Psoas muscle (tissue), 8 donors: ENCODE measurements at places on chromosomes 12 and 14.
A peak's percentile ranks its signal among the peaks of the same experiment; 100 is the strongest.

DNA sequence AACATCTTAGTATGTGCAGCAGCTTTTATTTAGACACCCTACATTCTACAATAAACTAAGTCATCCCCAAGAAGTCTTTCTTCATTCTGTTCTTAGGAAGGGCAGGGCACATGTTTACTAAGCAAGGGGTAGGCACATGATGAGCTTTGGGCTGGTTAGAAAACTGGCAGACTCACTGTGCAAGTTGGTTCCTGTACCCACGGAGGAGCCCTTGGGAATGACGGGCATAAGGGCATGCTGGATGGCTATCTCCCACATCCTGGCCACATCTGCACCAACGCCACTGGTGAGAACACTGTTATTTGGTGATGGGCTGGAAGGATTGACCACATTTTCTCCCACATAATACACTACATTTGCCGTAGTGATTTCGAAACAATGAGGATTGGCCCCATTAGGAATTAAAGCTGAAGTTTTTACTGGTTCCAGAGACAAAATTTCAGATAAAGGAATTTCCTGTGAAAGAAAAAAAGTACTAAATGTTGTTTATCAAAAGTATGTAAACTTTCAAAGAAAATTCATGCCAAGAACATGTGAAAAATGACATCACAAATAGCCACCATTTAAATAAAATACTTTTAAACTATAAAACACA, 297.0 kb downstream of the PRKD1 start:
- DNase-seq = no peak

DNA sequence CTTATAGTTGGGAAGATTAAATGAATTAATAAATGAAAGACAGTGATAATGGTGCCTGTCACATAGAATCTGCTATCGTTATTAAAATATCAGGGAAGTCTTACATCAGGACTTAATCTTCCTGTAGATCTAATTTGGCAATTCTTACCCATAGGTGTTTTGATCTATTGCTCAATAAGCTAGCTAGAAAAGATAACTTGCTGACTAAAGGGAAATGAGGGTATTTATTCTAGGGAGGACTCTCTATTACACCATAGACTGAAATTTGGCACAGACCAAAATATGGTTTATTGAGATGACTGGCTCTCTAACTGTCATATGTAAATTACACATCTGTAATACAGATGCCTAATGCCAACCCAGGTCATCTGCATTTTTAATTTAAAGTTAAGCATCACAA, 11.5 kb downstream of the HAL start:
- no peak for DNase-seq

DNA sequence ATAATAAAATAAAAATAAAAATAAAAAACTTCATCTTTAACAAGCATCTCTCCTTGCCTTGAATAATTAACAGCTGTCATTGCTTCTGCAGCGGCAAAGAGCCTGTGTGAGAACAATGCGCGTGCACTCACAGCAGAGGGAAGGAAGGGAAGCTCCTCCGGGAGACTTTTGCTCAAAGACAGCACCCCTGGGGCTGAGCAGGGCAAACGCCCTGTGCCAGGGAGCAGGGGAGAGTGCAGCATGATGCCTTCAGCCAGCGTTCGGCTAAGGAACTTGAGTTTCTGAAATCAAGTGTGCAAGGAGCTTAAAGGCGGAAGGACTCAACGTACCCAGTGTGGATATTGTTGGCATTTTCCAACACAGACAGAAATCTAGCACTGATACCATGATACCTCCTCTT, 120.5 kb downstream of the RIMBP2 start:
- no peak for DNase-seq

DNA sequence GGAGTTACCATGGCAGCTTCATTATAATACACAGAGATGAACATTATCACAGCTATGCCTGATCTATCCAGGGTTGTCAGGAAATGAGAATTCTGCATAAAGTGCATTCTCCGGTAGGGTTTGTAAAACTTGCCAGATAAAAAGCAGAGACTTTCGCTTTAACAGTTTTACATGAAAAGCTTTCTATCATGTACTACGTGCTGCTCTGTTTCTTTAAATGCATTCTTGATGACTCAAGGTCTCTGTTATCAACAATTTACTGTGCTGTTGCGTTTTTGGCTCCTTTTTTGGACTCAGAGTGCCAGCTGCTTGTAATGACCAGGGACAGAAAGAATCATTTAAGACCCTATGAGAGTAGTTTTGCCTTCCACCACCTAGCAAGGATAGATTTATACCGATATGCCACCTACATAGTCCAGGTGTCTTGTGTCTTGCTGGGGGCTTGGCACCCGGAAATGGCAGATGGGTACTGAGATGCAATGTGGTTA, 371.2 kb downstream of the BTG1 start:
- no peak for DNase-seq

DNA sequence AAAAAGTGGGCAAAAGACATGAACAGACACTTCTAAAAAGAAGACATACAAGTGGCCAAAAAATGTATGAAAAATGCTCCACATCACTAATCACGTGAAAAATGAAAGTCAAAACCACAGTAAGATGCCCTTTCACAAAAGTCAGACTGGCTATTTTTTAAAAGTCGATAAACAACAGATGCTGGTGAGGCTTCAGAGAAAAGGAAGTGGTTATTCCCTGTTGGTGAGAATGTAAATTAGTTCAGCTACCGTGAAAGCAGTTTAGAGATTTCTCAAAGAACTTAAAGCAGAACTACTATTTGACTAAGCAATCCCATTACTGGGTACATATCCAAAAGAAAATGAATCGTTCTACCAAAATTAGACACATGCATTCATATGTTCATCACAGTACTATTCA, 237.0 kb downstream of the KIF21A start:
- DNase-seq = no peak

- no peak for DNase-seq
Measured at GRCh38 chr14:93055651-93056115, 60.0 kb downstream of the ITPK1 start.

DNA sequence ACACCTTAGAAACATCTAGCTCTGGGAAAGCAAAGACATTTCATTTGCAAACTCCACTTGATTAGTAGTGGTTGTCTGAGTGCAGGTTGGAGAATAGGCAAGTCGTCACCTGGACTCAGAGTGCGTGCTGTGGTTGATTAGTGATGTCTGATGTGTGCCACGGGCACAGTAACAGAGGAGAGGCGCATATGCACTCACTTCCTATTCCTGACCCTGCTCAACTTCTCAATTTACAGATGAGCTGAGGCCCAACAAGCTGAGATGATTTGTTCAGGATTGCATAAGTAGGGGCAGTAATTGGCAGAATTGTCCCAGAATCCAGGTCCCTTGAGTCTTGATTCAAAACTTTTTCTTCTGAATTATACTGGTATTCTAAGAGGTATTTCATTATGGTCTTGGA, 44.9 kb downstream of the ADCK1 start:
- DNase-seq = no peak

DNA sequence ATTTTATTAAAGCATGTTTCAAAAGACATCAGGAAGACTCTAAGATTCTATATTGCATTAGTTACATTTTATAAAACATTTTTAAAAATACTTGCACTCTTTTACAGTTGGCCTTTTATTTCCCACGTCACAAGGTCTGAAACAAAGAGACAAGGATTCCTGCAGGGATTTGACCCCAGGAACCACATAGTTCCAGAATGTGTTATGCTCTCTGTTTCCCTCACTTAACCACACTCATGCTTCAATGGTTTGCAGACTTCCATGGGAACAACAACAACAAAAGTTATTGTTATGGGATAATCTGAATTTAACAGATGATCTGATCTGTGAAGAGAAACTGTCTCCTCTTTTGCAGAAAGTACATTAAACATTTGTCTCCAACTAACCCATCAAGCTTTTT, 104.3 kb upstream of the PPFIA2 start:
- no peak for DNase-seq

DNA sequence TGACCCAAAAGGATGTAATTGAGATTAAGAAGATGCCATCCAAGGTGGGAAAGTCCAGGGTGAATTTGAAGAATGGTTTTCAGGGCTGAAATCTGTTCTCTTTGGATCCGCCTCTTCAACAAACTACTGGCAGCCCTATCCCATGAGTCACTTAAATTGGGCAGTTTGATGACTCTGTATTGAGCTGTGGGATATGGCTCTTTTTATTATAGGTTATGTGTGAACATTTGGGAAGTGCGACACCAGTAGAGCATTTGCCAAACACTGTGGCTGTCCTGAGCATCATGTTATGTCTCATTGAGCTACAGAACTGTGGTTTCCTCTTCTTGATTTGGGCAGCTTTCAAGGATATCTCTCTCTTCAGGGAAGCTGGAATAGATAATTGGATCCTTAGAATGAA, 22.3 kb downstream of the IFT43 start:
- DNase-seq = no peak

DNA sequence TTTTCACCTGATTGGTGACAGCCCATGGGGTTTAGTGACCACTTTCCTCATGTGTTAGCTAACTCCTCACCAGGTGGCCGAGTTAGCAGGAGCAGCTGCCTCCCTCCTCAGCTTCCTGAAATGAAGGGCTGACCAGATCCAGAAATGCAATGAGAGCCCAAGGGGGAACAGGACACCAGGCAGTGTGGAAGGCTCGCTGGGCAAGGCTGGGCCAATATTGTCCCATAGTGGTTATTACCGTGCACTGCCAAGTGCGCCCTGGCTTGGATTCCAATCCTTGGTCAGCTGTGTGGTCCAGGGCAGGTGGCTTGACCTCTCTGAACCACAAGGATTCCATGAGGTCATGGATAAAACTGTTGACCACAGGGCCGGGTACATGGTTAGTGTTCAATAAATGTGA, 3.6 kb upstream of the HSPB8 start:
- no peak for DNase-seq

- no peak for DNase-seq
Measured at GRCh38 chr12:67651132-67651695, 2.7 kb downstream of the DYRK2 start.

- DNase-seq = no peak
Measured at GRCh38 chr12:15181017-15181683, 40.1 kb downstream of the RERG start.

- DNase-seq = no peak
Measured at GRCh38 chr14:78737116-78737515, 566.9 kb downstream of the NRXN3 start.

GRCh38 chr12:27549801-27550652, 26.0 kb downstream of the PPFIBP1 start:
- DNase-seq = peak; percentile 81

DNA sequence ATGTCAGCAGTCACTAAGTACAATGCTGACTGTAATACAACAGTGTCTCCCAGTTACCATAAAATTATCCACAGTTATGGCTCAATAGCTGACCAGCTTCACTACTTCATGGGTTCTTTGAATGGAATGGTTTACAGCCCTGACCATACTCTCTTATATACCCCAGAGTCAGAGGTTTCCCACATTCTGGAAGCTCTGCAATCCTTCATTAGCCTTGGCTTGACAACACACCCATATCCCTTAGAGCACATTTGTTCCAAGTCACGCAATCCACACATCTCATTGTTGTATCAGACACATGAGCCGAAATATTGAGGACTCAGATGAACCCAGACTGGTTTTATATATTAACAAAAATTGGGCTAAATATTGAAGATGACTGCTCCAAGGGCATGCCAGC, 209.4 kb upstream of the PLXNC1 start:
- no peak for DNase-seq

DNA sequence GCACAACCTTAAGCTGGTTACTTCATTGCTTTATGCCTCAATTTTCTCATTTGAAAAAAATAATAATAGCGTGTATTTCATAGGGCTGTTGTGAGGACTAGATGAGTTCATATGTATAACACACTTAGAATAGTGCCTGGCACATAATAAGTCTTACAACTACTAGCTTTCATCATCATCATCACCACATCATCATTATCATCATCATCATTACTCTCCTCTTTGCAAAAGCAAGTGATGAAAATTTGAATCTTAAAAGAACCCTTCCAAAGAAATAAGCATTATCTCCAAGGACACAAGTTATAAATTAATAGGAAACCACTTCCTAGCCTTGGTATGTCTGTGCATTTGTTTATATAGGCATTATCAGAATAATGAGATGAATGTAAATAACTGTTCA, 117.0 kb downstream of the ST8SIA1 start:
- no peak for DNase-seq

GRCh38 chr12:77032406-77032805, 33.0 kb downstream of the E2F7 start:
- DNase-seq = no peak

DNA sequence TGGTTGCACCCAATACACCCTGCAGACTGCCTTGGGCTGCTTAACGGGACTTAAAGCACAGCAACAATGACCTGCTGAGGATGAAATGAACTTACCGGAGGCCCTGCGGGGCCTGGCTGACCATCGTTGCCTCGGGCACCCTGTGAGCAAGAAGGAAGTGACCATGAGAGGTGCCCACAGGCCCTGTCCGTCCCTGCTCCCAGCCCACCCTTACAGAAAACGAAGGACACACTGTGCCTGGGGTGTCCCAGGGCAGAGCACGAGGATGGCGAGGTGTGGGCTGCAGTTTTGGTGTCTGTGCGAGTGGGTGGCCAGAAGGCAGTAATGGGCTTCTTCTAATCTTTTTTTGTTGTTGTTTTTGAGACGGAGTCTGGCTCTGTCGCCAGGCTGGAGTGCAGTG, 14.6 kb downstream of the COL2A1 start:
- DNase-seq = no peak

GRCh38 chr12:132506328-132507160, 16.6 kb downstream of the FBRSL1 start:
- DNase-seq = peak; percentile 94

DNA sequence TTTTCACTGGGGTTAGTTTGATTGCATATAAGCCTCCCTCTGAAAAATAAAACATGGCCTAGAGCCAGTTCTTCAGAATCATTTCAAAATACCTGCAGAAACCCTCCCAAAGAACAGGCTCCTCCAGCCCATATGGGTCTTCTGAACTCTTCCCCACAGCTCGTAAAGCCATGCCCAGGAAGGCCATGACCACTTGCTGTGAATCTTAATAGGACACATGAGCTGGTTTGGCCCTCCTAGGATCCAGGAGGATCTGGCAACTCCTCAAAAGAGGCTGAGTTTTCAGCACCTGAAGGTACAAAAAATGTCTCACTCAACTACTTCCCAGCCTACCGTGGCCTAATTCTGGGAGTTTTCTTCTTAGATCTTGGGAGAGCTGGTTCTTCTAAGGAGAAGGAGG, 2.4 kb downstream of the MYBPC1 start:
- no peak for DNase-seq

DNA sequence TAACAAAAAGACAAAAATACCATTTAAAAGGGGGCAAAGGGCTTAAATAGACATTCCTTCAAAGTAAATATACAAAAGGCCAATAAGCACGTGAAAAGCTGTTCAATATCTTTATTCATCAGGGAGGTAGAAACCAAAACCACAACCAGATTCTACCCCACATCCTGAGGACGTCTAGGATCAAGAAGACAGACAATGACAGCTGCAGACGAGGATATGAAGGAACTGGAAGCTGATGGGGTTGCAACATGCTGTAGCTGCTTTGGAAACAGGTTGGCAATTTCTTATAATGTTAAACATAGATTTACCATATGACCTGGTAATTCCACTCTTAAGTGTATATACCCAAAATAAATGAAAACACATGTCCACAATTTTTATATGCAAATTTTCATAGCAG, 85.1 kb upstream of the C14orf180 start:
- no peak for DNase-seq

- no peak for DNase-seq
Measured at GRCh38 chr12:75550401-75551240, 39.2 kb upstream of the KRR1 start.

GRCh38 chr12:55700255-55701018, 7.3 kb downstream of the ITGA7 start:
- DNase-seq = peak; percentile 92

GRCh38 chr12:54019924-54020590, 8.2 kb upstream of the HOXC6 start:
- no peak for DNase-seq
